ENCODE measurements at places on chromosomes 5 and 9.

DNA sequence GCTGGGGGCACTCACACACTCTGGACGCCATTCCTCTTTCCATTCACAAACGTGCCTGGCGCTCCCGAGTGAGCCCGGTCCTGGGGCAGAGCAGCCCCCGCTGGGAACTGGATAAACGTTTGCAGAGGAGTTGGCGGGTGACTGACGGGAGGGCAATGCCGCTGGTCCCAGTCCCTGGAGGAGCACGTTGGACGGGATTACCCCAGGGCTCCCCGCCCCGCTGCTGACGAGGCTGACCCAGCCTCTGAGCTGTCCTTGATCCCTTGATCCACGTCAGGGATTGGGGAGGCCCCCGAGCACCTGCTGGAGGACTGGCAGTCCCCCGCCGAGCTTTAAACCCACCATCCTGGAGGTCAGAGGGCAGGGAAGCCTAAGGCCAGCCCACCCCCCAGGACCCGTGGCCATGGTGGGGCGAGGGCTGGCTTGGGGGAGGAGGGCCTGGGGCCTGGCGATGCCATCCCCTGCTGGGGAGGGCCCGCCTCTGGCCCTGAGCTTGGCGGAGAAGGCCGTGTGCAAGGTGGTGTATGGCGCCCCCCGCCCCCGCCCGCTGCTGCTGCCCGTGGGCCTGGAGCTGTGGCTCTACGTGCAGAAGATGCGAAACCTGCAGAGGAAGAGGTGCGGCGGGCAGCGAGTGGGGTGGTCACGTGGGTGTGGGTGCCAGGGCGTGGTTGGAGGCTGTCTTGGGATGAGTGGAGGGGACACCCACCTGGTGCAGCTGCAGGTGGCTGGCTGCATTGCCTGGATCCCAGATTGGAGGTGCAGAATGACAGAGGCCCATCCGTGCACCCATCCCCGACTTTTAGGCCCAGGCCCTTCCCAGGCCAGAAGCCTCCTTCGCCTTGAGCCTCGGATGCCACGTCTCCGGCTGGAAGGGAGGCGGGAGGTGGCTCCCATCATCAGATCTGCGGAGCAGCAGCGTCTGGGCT, 4.5 kb downstream of the GPSM1 start:
- no peak for DNase-seq

DNA sequence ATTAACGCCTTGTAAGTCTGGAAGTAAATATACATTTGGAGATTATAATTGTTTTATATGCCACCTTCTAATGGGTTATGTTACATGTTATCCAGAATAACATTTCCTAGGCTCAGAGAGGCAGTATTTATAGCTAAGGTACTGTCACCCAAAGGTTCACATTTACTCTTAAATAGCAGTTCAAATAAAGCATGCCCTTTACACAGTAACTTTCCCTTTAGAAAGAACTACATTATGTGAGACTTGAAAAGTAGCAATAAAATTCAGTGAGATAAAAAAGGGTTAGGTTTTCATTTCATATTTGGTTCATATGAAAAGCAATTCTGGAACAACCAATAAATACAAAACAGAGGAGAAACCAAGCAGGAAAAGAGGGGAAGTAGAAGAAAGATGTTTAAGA, 35.1 kb downstream of the SKIC3 start:
- peak; percentile 40 for DNase-seq

- no peak for DNase-seq
Observed at GRCh38 chr9:127154003-127154389, 31.6 kb upstream of the ANGPTL2 start.

GRCh38 chr5:141349917-141350619, at the start of gene PCDHGB1:
Gene PCDHGB1 (plus strand): TSS chr5:141350099. CDS start chr5:141350261, 162 bp downstream.
- peak; percentile 42 for DNase-seq

GRCh38 chr5:78791501-78792100, 143.0 kb upstream of the LHFPL2 start:
- no peak for DNase-seq

DNA sequence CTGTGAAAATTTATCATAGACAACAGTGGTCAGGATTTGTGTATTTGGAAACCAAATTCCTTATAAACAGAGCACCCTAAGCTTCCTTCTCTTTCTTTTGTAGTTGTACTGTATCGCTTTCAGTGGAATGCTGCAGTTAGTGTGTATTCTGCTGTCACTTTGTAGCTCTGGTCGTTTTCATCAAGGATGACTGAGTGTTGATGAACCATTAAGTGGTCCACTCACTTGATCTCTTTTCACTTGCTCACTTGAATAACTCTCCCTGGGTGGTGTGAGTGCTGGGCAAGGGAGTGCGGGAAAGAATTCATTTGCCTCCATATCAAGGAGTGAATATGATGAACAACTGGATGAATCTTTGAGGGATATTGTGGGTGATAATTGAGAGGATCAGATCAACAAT, 1225.7 kb upstream of the WWC1 start:
- DNase-seq, result no peak

GRCh38 chr5:73957397-73958001, 331.5 kb downstream of the ARHGEF28 start:
- peak; percentile 69 for DNase-seq

DNA sequence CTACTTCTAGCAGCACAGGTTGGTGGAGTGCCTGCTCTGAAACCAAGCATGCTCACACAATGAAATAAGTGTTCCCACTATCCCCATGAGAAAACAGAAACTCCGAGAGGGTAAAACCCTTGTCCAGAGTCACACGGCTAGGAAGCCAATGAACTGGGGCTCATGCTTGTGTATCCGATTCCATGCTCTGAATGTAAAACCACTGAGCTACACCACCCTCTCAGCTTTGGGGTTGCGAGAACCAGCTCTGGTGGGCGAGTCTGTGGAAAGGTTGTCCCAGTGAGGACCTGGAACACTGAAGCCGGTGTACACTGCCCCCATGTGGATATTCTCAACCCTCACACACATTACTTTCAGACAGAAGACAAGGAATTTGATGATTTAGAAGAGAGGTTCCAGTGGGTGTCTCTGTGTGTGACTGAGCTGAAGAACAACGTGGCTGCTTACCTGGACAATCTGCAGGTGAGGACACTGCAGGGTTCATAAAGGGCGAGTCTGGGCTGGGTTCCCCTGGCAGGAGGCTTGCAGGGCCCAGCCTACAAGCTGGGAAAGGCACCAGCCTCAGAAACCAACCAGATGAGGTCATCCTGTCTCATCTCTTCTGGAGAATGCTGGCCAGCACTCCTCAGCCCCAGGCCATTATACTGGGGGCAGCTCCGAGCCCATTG, 37.4 kb downstream of the ARHGEF37 start:
- peak; percentile 32 for DNase-seq

DNA sequence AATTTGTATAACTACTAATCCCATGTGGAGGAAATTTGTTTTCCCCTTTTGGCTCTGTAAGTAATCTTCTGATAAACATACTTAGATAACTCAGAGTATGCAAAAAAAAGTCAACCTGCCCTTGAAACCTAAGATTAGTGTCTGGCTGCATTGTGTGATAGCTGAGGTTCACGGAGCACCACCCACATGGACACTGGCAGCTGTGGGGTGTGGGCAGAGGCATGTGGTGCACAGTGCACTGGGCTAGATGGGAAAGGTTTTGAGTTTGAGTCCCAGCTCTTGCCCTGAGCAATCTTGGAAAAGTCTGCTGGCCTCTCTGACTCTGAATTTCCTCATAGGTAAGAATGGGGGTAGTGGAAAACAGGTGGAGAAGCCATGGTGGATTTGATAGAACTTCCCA, 75.1 kb downstream of the PLCXD3 start:
- DNase-seq, result no peak
